CD4-positive, alpha-beta T cell (primary cell): ENCODE measurements at places on chromosomes 5 and 9.
A peak's percentile ranks its signal among the peaks of the same experiment; 100 is the strongest.

GRCh38 chr5:128197896-128198522 lies 114.4 kb downstream of the SLC12A2 start:
- no peak for DNase-seq

DNA sequence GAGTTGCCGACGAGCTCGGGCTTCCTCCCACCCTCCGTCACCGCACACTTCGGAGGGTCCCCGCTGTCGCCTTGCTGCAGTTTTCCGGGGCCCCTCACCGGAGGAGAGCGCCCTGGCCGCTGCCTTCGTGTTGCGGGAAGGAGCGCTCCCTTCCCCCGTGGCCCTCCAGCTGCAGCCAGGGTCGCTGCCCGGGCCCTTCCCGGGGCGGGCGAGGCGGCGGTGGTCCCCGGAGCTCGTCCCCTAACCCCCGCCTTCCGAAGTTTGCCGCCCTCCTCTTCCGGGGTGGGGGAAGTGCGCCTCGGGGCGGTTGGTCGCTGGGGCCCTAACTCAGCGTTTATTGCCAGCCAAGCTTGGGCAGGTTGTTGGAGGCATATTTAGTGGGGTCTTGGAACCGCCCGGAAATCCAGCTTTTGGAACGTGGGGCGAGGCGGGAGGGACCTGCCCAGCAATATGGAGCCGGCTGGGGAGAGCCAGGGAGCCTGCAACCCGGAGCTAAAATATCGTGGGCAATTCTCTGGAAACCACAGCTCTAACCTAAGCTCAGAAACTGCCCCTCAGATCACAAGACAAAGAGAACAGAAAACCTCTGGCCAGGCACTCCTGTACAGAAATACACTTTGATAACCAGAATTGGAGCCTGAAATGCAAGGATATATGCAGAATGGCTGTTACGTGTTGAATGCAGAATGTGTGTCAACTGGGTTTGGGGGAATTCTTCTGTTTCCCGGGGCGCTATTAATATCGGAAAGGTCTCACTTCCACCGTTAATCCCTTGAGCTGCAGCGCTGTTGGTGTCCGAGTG lies 890 bp downstream of the PIK3R1 start:
- DNase-seq, result peak; percentile 35

GRCh38 chr5:114319821-114320220 lies 42.0 kb upstream of the KCNN2 start:
- no peak for DNase-seq

- DNase-seq, result peak; percentile 67
Measured at GRCh38 chr5:99032234-99033013, 103.6 kb upstream of the CHD1 start.

GRCh38 chr5:130720355-130720754 lies 444.7 kb downstream of the HINT1 start:
- DNase-seq, result no peak

DNA sequence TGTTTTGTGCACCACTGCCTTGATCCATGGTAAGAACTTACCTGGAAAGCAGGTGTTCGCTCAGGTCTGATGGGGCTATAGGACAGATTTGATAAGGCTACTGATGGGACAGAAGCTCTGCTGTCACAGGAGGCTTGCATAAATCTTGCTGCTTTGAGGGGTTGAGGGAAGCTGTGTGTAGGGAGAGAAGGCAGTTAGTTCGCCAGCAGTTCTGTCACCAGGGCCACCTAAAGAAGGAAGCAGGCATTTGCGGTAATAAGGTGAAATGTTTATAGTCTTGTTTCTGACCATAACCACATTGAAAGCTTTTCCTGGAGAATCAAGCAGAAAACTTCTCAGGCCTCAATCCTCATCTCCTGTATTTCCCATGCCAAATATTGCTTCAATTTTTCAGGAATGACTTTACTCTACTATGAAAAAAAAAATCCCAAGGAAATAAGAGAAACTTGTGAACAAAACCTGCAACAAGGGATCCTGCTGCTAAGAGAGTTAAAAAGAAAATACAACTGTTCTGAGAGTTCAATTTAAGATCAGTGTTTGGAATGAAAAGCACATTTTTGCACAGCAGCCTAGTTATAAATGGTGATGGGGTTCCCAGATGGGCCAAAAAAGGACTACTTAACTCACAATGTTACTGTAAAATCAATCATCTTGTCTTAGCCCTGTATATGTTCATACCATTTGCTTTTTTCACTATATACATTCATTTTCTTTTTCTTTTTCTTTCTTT lies 122.0 kb upstream of the RANBP3L start:
- DNase-seq, result no peak

GRCh38 chr9:137920753-137921152 lies 43.2 kb downstream of the CACNA1B start:
- DNase-seq, result no peak

- DNase-seq, result no peak
Measured at GRCh38 chr5:79273341-79273740, 37.4 kb downstream of the JMY start.

DNA sequence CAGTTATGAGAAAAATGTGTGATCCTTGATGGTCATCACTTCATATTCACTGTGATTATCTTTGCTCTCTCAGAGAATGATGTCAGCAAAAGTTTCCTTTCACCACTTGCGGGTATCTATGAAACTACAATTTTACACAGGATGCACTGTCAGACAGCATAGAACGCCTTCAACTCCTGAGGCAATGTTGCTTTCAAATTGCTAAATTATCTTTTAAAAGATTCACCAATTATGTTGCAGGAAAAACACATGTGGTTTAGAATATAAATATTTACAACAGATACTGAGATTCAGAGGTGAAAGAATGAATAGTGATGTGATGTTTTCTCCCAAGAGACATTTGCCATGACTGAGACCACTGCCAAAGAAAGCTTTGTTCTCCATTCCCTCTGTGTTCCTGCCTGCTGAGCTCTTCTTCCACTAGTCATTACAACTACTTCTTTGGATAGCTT lies 879.8 kb upstream of the DMAC1 start:
- no peak for DNase-seq

GRCh38 chr5:138109463-138110265 lies 25.8 kb downstream of the WNT8A start:
- DNase-seq, result no peak

- DNase-seq, result no peak
Measured at GRCh38 chr5:146368137-146368536, 29.5 kb downstream of the POU4F3 start.

DNA sequence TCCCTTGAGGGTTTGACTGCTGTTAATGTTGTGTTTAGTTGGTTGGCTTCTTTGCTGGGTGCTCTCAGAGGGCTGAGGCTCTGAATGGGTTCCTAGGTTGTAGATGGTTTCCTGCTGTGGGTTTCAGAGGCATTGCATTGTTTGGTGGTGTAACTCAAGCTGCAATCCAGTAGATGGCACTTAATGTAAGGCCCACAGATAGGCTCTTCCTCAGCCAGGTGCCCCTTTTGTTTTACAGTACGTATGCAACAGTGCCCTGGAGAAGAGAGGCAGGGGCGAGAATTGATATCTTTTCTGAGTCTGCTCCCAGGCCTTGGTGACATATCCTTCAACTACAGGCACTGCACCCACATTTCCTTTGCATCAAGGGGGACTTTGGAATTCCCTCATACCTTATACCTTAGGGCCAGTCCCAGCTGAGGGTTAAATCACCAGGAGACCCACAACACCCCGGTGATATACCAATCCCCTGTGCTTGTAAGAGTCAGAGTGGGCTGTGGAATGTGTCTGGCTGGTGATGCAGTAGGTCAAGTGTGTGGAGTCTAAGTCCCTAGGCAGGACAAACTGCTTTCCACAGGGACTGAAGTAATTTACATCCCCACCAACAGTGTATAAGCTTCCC lies 7.0 kb upstream of the UGT3A2 start:
- no peak for DNase-seq

DNA sequence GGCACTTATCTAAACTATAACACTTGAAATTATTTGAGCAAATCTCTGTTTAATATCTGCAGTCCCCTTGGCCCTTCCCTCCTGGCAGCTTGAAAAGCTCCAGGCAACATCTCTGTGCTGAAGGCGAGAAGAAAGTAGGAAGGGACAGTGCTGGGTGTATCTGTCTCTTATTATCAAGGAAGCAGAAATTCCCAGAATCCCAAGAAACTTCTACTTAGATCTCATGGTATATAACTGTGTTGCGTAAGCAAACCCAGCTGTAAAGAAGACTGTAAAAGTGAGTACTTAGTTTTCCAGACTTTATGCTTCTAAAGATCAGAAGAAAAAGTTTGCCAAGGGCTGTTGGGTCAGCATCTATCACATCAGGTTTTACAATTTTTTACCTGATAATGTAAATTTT lies 1869.8 kb downstream of the MAT2B start:
- no peak for DNase-seq

DNA sequence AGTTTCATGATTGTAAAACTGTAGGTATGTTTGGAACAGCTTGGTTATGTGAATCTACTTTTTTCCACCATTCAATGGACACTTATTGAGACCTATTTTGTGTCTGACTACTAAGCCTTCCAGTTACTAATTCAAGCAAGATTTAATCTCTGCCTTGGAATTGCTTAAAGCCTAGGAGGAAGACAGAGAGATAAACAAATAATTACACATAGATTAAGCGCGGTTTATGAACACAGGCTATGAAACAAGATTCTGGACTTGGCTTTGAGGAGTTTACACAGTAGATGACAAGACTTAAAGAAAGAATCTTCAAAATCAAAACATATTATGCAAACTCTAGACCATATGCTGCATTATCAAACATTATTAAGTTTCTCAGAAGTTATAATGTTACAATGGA lies 340.4 kb downstream of the RASEF start:
- no peak for DNase-seq

GRCh38 chr5:32827981-32828380 lies 116.9 kb downstream of the NPR3 start:
- no peak for DNase-seq

DNA sequence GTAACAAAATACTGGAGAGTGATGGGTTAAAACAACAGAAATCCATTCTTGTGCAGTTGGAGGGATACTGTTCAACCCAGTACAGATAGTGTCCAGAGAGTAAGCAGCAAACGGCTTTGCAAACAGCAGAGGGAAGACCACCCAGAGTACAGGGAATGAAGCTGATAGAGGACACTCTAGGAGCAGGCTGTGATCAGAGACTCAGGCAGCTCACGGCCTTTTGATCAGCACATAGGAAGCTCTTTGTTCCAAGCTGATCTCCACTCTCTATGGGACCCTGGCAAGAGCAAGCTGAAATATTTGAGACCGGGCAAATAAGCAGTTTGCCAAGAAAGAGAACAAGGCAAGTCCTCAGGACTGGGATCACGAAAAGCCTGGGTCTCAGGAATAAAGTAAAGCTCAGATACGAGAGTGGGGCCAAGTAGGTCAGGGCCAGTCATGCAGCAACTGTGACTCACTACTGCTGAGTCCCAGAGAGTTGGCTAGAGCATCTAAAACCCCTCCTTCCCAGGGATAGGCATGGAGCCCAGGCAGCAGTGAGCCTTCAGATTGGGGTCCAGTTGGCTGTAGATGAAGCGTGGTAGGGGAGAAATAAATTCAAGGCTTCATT lies 52.4 kb downstream of the MELK start:
- no peak for DNase-seq

DNA sequence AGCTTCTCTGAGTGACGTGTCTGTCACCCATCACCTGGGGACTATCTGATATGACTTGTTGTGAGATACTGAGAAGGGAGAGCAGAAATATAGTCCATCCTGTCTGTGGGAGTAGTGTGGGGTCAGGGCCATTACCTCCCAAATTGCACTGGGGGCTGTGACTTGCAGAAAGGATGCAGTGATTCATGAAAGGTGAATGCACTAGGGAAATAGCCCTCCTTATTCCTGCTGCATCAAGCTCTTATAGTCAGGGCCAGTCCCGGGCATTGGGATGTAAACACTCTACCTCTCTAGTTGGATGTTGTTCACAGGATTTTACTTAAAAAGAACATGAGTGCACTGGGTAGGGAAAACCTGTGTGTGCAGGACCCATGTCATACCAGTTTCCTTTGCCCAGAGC lies 124.8 kb downstream of the STK32A start:
- no peak for DNase-seq
